ENCODE measurements at places on chromosomes 2 and 18.
A peak's percentile ranks its signal among the peaks of the same experiment; 100 is the strongest.

DNA sequence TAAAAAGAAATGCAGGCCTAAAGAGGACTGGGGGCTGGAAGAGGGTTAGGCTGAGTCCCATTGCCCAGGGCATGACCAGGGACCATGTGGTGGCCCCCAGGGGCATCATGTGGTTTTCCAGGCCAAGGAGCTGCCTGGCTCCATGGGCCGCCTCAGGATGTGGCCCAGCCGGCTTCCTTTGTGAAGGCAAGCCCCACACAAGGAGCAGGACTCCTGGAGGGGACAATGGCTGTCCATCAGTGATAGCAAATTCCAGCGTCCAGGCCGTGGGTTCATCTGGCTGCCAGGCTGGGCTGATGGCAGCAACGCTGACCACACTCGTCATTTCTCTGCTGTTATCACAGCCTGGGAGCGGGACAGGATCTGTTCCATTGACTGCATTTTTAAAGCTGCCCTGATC lies 82.5 kb downstream of the GBX2 start:
- DNase-seq: no peak

GRCh38 chr18:32770666-32771168 lies 2.1 kb downstream of the KLHL14 start:
- DNase-seq: no peak

- no peak for DNase-seq
These were observed 75.1 kb downstream of the FSIP2 start for GRCh38 chr2:185813707-185814106.

DNA sequence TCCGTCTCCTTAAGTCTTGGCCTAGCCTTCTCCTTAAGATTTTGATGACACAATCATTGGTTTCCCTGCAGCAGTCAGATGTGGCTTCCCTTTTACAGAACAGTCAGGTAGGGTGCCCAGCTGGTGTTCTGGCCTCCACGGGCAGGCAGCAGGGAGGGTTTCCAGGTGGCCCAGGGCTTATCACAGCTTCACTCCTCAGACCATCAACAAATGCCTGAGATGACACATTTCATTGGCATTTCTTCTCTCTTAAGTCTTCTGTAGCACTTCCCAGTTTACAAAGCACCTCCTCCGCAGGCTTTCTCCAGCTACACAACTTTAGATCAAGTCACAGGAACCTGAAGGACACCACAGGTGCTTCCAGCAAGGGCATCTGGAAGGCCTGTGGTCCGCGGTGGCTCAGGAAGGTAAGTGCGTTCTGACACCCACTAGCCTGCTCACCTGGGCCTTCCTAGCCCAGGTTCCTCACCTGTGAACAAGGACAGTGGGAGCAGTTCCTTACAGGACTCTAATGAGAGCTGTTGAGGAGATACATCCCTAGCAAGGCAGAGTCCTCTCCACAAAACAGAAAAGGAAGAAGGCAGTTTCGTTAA lies 37.6 kb downstream of the PTPN18 start:
- DNase-seq: no peak

GRCh38 chr2:177235855-177236437 lies 23.4 kb downstream of the HNRNPA3 start:
- DNase-seq: peak; percentile 34

DNA sequence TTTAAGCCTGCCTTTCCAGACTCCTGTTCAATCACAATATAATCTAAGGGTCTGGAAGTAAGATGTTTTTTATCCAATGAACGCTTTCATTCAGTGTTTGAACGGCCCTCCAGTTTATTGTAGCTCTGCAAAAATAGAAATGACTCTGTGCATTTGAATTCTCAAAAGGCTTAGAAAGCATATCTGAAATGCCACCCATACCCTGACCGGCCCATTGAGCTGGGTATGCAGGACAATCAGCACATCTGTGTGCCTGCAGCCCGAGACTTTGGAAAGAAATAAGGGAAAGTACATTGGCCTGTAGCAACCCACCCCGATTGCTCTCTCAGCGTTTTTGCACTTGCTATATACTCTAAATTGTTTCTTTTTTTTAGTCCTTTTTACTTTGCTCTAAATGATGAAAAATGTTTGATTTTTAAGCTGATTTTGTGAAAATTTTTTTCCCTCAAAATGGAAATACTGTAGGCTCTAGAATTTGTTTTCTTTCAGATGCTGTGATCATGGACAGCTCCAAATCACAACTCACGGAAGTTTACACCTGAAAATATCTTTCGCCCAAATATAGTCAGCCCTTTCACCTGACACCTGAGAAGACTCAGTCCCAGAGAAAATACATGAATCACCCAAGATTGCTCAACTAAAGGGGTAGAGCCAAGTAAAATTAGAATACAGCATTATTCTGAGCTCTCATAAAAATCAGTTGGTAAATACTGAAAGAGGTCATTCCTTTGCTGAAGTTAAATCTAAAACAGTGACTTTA lies 194.5 kb upstream of the SIX3 start:
- no peak for DNase-seq

DNA sequence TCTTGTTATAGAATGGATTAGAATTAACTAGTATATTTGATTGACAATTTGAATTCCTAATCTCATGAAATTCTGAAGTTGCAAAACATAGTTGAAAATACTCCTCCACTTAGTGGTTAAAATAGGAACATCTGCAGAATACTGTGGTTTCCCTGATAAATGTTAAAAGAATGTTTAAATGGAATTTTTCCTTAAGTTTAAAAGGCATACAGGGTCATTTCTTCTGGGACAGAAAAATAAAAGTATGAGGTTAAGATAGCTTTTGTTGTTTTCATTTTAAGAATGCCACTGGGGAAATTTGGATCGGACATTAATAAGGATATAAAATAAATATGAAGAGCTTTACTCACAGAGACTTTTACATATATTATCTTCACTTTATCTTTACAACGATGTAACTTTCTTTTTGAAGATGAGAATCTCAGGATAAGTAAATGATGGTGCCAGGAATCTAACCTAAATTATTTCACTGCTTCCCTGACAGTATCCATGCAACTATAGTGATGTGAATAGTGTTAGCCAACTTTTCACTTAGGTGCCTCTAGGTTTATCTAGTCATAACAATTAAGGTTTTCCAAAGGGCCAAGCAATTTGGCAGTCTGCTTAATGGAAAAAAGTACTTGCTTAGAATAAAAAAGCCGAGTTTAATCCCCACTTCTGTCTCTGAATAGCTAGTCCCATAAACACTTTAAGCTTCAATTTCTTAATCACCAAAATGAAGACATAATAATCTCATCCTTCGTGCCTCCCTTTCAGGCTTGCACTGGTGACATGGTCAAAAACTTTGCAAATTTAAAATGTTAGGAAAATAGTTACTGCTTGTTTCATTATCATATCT lies 151.8 kb upstream of the STK17B start:
- DNase-seq: no peak

DNA sequence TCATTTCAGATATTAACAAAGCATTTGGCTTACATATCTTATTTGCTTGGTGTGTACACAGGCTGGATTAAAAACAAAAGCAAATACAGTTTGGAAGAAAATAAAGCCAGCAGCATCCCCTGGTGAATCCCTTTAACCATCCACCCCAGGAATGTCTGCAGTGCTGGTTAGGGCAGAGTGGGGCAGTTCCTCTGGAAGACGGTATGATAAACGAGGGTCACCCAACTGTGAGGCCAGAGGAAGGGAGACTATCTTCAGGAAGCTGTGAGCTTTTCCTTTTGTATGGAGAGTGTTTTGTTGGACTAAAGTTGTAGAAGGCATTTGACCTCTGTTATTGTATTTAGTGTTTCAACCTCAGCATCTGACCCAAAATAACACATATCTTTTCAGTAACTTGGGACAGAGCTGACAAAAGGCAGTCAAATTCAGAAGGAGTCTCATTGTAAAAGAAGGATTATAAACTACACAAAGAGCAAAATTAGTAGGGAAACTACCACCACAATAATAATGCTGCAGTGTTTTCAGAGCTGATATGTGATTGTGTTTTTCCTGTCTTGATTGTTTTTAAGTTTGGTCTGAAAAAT lies 159.1 kb downstream of the FMNL2 start:
- DNase-seq: no peak

GRCh38 chr2:27572998-27573429 lies 9.8 kb upstream of the ZNF512 start:
- DNase-seq: no peak

- peak; percentile 41 for DNase-seq
These were observed 2.8 kb upstream of the MXD1 start for GRCh38 chr2:69911985-69912563.

DNA sequence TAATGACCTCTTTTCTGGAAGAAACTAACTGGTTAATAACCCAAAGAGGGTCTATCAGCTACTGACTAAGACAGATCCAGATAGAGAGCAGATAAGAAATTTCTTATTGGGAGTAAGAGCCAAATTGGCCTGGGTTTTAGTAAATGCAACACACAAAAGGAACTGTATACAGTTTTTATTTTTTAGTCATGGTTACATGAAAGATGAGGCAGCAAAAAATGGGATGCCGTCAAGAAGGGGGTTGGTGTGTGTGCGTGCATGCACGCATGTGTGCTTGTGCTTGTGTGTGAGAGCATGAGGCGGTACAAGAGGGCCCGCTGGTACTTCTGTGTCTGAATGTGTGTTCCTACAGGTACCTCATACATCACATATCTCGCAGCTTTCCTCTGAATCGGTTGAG lies 466.2 kb upstream of the HNRNPA3 start:
- DNase-seq: no peak

GRCh38 chr2:177603181-177603580 lies 210.6 kb downstream of the AGPS start:
- no peak for DNase-seq

GRCh38 chr2:2876331-2877221 lies 501.0 kb downstream of the EIPR1 start:
- DNase-seq: no peak

GRCh38 chr2:102139851-102140250 lies 2.7 kb upstream of the IL1R1 start:
- DNase-seq: no peak

GRCh38 chr18:42087876-42088275 lies 132.8 kb downstream of the PIK3C3 start:
- DNase-seq: no peak

GRCh38 chr2:5538772-5539171 lies 153.4 kb upstream of the SOX11 start:
- DNase-seq: peak; percentile 44

DNA sequence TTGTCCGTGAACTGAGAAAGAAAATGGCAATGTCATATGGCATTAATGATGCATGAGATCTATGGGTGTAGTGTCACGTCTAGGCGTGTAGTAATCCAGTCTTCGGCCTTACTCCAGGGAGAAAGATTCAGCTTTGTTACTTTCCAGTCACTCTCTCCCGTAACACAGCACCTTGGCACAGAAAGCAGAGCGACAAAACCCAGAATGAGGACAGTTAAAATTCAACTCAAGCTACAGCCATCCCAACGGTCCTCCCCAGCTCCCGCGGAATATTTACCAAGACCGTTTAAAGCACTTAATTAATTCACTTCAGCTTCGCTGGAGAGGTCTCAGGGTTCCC lies 797 bp upstream of the CRIM1 start:
- no peak for DNase-seq

DNA sequence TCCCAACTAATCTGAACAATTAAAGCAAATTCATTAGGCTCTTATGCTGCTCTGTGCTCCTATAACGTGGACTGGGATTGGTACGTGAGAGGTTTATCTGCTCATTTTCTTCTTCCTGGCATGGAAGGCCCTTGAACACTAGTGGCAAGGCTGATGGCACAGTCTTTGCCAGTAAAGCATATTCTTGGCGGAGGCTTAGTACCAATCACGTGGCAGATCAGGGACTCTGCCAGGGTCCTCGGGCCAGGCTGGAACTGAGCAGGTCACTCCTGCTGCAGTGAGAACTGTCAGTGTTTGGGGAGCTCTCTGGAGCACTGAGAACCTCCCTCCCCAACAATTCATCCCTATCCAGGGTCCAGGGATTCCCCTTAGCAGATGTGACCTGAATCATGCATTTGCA lies 3.7 kb upstream of the ALPK2 start:
- DNase-seq: no peak

GRCh38 chr2:232420463-232421188 lies 14.0 kb downstream of the ALPG start:
- DNase-seq: no peak

DNA sequence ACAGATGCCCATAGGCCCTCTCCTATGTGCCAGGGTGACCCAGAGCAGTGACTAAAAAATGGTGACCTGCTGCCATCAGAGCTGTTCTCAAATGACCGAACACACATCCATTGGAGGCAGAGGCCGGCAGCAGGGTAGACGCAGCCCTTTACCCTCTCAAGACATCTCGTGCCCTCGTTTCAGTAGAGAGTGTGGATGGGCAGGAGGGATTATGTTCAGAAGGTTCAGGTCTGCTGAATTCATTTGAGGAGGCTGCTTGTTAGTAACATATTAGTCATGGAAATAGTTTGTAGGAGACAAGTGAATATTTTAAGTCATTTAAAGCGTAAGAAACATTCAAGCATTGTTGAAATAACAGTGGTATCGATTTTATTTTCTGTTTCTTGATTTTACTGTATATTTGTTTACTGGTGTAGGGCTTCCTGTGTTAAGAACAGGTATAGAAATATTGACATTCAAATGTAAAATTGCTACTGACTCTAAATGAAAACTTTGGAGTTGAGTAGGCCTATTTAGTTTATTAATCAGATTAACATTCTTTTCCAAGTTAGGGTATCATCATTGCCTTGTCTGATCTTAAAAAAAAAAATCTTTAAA lies 82.6 kb downstream of the ZNF532 start:
- DNase-seq: no peak

- DNase-seq: peak; percentile 31
These were observed 84.8 kb downstream of the VRK2 start for GRCh38 chr2:58131191-58132011.

Measured in NCI-H2227 treated with DMSO at 0.1 percent for 48 hours (cell line).